ENCODE measurements at places on chromosomes 2 and 18. TPM values are rescaled to one million over a fixed set of nuclear protein-coding genes. Genes with fewer than 3 reads are reported as not detected.

SLC16A14 gene
- 1.4 TPM for total RNA-seq

GPR45 gene
- total RNA-seq: not detected

STEAP3 gene
- 44.9 TPM for total RNA-seq

PLA2R1 gene
- total RNA-seq: 2.4 TPM

TRMT61B gene
- 11.9 TPM for total RNA-seq

CGREF1 gene
- total RNA-seq: 7.3 TPM

GNAL gene
- total RNA-seq: 6.2 TPM

ALKAL2 gene
- total RNA-seq: not detected

SH3YL1 gene
- 8.3 TPM for total RNA-seq

LRATD1 gene
- total RNA-seq: not detected

LIMS2 gene
- total RNA-seq: 4.1 TPM

HJURP gene
- total RNA-seq: 89.5 TPM

DCDC2C gene
- 0.54 TPM for total RNA-seq

GPR155 gene
- 0.72 TPM for total RNA-seq

NT5DC4 gene
- not detected for total RNA-seq

CCDC68 gene
- total RNA-seq: 3.4 TPM

POTEI gene
- not detected for total RNA-seq

NFE2L2 gene
- 64.4 TPM for total RNA-seq

AQP12B gene
- not detected for total RNA-seq

TANC1 gene
- total RNA-seq: 9.1 TPM

ACYP2 gene
- 9.2 TPM for total RNA-seq

SLC14A1 gene
- total RNA-seq: not detected

ACTR2 gene
- 169 TPM for total RNA-seq

DTNB gene
- total RNA-seq: 8.9 TPM

ZNF385B gene
- not detected for total RNA-seq

IL36RN gene
- 0.59 TPM for total RNA-seq

CD302 gene
- total RNA-seq: 2.5 TPM

SERPINB10 gene
- not detected for total RNA-seq

ACMSD gene
- not detected for total RNA-seq

IL1F10 gene
- not detected for total RNA-seq

ADAM23 gene
- total RNA-seq: 9.5 TPM

ANKRD62 gene
- total RNA-seq: not detected

RASGRP3 gene
- 1.2 TPM for total RNA-seq

SMYD1 gene
- not detected for total RNA-seq

FLACC1 gene
- not detected for total RNA-seq

EN1 gene
- 1.3 TPM for total RNA-seq

OR6B2 gene
- not detected for total RNA-seq

PJVK gene
- total RNA-seq: 0.70 TPM

SERPINB11 gene
- not detected for total RNA-seq

MATN3 gene
- 13.7 TPM for total RNA-seq

PLEKHH2 gene
- total RNA-seq: 0.73 TPM

SCN7A gene
- not detected for total RNA-seq

NT5C1B gene
- total RNA-seq: not detected
